ENCODE measurements at places on chromosomes 13 and 19.
A peak's percentile ranks its signal among the peaks of the same experiment; 100 is the strongest.

DNA sequence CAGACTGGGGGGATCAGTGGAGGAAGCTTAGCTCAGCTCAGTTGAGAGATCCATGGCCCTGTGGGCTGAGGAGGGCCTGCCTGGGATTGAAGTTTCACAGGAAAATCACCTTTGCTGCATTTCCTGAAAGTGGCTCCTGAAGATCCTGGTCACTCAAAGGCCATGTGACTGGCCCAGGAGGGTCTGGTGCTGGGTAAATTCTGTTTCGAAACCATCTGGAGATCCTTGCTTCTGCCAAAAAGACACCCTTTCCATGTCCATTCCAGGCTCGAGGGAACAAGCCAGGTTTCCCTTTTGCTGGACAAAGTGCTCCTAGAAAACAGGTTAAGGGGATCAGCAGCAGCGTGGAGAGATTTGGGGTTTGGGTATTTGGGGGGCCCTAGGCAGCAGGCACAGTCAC, 293.3 kb downstream of the ZNF536 start:
- DNase-seq: no peak

GRCh38 chr13:94298346-94298745, 181.1 kb downstream of the DCT start:
- DNase-seq: no peak

GRCh38 chr13:45301263-45301662, 39.7 kb downstream of the TPT1 start:
- DNase-seq: no peak

- no peak for DNase-seq
These were observed 28.0 kb upstream of the SACS start for GRCh38 chr13:23461544-23461943.

DNA sequence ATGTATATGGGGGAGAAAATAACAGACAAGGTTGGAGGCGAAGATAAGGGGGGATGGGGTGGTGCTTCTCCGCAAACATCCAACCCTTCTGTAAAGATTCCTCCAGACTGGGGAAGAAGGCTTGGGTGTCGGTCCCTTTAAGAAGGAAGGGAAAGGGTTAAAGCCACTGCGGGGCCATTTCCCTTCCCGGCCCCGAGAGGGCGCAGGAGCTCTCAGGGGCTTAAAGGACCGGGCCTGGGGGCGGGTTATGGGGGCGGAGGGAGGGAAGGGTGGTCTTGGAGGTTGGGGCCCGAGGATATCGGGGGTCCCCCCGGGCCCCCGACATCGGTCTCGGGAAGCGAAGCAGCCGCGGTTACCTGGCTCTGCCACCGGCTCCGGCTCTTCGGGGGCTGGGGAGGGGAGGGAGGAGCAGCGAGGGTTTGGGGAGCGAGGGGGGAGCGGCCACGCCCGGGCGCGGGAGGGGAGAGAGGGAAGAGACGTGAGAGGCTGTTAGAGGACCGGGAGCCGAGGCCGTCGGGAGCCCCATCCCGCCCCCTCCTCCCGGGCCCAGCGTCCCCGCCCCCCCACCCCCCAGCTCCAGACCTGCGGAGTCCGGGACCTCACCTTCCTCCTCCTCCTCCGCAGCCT, 2.8 kb downstream of the TNNT1 start:
- DNase-seq: no peak

GRCh38 chr19:55535965-55536350, 975 bp downstream of the SBK2 start:
- no peak for DNase-seq

- DNase-seq: no peak
These were observed 72.2 kb upstream of the WASF3 start for GRCh38 chr13:26485288-26485687.

DNA sequence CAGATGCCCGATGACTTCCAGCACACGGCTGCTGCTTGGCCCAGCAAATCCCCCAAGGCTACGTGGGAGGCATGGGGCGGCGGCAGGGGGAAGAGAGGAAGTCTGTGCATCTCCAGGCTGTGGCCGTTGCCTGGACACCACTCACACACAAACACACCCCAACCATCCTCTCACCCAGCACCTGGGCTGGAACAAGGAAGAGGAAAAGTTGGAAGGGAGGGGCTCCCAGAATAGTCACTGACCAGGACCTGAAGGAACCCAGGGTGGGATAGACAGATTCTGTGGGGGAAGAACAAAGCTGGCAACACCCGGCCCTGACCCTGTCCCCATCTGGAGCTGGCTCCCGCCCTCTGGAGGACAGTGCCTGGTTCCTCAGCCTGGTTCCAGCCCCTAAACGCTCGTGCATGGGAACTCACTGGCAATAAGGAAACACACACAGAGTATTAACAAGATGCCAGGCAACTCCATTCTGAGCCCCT, 11.2 kb downstream of the PPP6R1 start:
- no peak for DNase-seq

- DNase-seq: no peak
These were observed 49.0 kb upstream of the C13orf46 start for GRCh38 chr13:114022876-114023275.

GRCh38 chr13:33472446-33472845, 186.9 kb upstream of the STARD13 start:
- no peak for DNase-seq

DNA sequence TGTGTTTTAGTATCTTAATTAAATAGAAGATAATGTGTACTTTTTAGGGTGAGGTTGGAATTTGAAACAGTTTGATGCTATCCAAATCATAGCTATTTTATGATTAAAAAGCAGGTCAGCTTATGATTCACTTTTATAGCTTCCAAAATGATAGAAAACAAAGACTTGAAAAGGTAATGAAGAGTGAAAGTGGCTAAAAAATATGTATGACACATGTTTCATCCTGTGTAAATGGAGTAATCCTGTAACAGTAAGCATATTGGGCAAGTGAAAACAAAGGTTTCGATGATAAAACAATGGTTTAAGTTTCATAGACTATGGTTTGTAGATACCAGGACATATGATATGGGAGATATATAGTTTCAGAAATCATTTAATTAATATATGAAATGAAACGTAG, 456.2 kb downstream of the PCDH20 start:
- no peak for DNase-seq

DNA sequence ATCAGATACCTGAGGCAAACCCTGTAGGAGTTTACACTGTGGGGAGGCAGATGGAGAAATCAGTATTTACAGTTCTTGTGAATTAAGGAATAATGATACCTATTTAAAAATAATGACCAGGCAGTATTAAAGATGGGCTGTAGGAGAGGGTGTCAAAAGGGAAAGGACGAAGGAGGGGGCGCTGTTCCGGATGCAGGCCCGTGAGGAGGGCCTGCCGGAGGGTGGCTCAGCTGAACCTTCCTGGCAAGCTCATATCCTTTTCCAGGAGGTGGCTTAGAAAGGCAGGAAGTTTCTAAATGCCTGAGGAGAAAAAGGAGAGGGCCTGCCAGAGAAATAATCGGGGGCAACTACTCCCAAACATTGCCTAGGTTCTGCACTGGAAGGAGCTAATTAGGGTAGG, 46.6 kb downstream of the MBNL2 start:
- no peak for DNase-seq

DNA sequence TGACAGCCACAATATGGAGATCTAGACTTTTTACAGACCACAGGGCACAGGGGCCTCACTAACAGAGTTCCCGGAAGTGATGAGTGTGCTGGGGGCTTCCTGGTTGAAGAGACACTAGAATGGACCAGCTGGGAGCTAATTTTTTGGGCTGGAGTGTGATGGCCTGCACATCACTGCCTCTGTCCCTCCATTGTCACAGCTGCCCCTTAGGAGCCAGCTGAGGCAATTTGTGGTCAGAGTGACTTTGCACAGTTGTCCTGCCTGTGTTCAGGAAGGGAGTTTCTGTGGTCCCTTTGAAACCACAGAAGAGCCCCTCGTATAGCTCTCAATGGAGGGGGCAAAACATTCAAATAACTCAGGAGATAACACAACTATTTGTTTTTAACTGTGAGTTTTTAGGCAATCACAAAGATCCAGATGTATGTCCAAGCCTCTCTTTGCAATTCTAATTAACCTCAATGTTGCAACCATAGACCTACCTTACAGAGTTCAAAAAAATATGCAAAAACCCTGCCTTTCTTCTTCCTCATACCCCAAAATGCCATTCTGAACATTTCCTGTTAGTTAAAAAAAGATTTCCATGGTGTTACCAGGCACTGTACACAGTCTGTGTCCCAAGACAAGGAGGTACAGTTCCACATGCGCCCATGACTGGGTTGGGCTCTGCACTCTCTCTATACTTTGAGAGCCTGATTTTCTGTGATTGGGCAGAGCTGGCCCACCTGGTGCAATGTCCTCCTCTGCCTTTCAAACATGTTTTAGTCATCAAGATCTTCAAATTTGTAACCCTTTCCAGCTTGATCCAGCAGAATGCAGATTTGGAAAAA, 2.4 kb downstream of the ALOX5AP start:
- no peak for DNase-seq

GRCh38 chr13:77374786-77375185, 47.9 kb upstream of the MYCBP2 start:
- DNase-seq: no peak

GRCh38 chr19:34904664-34905527, 21.8 kb upstream of the ZNF30 start:
- DNase-seq: peak; percentile 1

DNA sequence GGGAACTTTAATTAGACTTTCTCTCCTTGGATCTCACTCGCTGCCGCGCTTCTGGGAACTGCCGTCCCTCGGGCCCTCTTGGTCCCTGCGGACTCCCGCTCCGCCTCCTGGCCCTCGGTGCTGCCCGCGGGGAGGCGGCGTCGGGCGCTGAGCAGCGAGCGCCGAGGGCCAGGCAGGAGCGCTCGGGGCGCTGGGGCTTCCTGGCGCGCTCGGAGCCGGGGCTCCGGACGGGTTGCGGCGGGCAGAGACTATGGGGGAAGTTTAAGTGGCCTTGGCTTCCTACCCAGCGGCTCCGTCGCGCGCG, 704 bp downstream of the CHST8 start:
- no peak for DNase-seq

- no peak for DNase-seq
These were observed 189.6 kb upstream of the TSHZ3 start for GRCh38 chr19:31538879-31539278.

DNA sequence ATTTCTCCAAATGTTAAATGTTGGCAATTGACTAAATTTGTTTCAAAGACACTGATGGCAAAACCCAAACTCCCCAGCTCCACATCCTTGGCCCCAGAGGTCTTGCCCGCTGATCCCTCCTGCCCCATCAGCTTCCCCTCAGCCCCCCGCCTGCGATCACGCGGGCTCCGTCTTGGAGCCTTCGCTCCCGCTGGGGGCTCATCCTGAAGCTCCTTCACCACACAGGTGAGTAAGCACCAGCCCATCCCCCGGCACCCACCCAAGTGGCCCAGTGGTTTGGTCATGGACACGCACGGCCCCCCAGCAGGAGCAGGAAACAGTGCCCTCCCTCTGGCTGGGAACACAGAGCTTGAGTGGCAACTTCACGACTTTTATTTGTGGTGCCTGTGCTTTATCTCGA, 14.9 kb downstream of the EPS8L1 start:
- DNase-seq: no peak

DNA sequence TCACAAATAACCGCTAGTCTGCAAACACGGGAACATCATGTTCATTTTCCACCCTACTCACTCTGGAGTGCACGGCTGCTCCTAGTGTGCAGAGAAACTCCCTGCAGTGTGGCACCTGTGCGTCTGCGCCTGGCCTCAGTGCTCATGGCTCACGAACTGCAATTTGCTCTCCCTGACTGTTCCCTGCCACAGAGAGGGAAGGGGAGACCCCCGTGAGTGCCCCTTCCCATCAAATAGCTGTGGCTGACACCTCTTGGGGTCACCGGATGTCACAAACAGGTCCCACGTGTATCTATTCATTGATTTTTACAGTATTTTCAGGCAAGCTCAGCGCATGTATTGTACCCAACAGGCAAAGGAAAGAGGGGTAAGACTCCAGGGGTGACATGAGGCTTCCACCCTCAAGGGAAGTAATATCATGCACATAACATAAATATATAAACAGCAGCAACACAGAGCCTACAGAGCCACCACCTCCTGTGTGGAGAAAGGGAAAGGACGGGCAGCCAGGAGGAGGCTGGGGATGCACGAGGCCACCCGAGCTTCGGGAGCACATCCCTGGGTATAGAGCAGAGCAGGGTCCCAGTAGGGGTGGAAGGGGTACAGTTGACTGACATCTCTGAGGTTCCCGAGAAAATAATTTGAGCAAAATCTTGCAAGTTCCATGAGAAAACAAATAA, 140.3 kb upstream of the SOX1 start:
- no peak for DNase-seq

DNA sequence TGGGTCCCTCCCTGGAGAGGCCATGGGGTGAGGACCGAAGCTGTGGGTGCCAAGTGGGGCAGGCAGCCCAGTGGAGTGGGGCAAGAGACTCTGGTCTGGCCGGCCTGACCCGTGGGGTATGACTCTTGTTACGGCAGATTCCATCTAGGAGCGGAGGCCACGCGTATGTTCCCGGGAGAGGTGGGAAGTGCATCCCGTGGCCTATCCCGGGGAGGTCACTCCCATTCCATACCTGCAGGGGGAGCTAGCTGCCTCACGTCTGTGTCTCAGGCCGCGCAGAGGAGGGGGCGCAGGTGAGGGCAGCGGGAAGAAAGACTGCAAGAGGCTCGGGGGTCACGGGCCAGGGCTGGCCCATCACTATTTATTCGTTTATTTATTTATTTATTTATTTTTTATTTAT, 4.9 kb downstream of the CSNK1G2 start:
- no peak for DNase-seq

- DNase-seq: no peak
These were observed 871.4 kb upstream of the GPC6 start for GRCh38 chr13:92355213-92355612.

DNA sequence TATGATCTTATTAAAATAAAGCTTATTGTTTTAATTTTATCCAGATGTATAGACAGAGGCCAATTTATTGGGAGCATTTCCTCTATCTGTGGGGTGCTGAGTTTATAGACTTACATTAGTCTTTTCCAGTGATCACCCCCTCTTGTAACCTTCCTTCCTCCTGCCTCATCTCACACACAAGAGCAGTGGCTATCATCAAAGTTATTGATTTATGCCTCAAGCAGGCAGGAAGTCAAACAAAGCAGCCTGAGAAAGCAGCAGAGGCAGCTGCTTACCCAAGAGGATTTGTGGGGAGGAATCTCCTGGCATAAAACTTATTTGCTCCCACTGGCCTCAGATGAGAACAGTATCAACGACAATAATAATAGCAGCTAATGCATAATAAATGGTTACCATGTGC, 26.3 kb upstream of the DCLK1 start:
- no peak for DNase-seq

DNA sequence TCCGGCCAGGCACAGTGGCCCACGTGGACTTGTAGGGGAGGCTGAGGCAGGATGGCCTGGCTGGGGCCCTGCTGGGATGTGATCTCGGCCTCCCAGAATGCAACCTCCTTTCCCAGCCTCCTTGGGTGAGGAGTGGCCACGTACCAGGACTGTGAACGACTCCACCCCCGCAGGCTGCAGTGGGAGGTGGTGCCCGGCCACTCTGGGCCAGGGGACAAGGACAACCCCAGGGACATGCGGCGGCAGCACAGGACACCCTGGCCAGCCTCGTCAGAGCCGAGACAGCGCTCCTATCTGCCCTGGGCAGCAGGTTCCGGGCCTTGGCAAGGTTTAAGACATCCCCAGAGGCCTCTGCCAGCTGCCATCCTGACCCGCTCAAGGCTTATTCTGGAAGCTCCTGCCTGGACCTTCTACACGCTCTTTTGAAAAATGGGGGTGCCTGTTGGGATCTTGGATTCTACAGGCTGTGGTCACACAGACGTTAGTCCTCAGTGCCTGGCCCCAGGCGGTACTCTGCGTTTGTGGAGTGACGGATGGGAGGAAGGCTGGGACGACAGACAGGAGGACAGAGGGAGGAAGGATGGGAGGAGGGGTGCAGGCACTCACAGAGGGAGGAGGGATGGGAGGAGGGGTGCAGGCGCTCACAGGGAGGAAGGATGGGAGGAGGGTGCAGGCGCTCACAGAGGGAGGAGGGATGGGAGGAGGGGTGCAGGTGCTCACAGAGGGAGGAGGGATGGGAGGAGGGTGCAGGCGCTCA, 19.9 kb upstream of the CACTIN start:
- no peak for DNase-seq
